ENCODE measurements at places on chromosomes 13 and 19. TPM values are rescaled to one million over a fixed set of nuclear protein-coding genes. Genes with fewer than 3 reads are reported as not detected.

Gene ACP5
- 0.17 TPM for total RNA-seq

Gene ZNF20
- total RNA-seq, result 2.5 TPM

Gene SRRM5
- total RNA-seq, result not detected

Gene APOC4
- not detected for total RNA-seq

Gene RFX2
- 6.8 TPM for total RNA-seq

Gene LIPE
- 9.9 TPM for total RNA-seq

Gene WDR88
- not detected for total RNA-seq

Gene RAB8A
- total RNA-seq, result 66.1 TPM

Data from bronchus fibroblast of lung (primary cell).